ENCODE measurements at places on chromosomes 2 and 18.

- no peak for DNase-seq
Measured at GRCh38 chr2:54183281-54183680, 67.9 kb downstream of the ACYP2 start.

GRCh38 chr2:226489775-226490541, 309.7 kb downstream of the IRS1 start:
- no peak for DNase-seq

DNA sequence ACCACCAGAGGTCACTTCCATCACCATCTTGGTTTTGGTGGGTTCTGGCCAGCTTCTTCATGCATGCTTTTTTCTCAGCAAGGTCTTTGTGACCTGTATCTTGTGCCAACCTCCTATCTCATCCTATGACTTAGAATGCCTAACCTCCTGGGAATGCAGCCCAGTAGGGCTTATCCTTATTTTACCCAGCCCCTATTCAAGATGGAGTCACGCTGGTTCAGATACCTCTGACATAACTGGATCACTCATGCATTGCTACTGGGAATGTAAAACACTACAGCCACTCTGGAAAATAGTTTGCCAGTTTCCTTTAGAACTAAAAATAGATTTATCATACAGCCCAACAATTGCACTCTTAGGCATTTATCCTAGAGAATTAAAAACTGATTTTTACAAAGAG, 219.2 kb downstream of the IRS1 start:
- DNase-seq, result no peak

GRCh38 chr2:144834363-144834762, 314.4 kb upstream of the ZEB2 start:
- DNase-seq, result no peak

DNA sequence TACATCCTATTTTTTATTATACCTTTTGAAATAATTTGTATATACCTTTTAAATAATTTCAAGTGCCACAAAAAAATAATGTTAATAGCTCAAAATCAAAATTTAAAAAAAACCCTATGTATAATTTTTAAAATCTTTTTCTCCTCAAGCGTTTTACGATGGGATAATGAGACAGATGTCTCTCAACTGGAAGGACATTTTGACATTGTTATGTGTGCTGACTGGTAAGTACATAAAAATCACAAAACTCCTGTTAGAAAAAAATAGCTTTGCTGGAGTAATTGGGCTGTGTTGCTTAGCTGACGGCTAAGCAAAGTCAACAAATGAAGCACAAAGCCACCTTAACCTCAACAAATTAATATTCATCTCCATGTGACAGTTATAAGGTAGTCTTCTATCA, 198.0 kb upstream of the SIX3 start:
- DNase-seq, result no peak

DNA sequence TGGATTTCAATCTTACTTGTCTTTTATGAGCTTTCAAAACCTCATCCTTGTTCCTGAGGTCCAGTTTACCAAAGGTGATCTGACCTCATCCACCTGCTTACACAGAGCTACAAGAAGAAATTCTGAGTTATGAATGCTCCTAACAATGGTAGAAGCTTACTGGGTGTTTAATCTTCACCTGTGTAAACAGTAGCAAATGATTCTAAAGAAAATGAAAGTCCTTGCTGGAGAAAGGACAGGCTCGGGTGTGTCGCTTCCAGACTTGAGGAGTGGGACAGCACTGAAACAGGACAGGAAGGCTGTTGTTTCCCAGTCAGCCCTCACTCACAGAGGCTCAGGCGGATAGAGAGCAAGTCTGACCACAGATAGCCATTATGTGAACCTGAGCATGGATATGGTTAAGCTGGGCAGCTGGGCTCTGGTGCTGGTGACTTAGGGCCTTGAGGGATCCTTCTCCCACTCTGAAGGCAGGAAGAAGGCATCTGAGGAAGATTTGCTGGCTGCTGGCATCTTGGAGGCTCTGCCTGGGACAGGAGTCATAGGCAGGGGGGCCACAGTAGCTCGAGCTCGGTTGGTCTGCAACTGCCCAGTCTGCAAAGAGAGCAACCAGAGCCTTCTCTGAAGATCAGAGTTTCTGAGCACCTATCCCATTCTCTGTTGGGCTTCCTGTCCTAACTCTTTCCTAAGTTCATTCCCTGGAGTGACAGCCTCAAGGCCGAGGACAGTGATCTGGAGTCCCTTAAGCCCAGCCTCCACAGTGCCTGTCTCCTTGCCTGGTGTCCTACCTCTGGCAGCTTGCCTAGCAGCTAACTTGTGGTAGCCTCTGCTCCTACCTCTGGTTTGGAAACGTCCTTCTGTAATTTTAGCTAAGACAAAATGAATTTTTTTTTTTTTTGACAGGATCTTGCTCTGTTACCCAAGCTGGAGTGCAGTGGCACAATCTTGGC, 4.0 kb downstream of the DOK1 start:
- no peak for DNase-seq

DNA sequence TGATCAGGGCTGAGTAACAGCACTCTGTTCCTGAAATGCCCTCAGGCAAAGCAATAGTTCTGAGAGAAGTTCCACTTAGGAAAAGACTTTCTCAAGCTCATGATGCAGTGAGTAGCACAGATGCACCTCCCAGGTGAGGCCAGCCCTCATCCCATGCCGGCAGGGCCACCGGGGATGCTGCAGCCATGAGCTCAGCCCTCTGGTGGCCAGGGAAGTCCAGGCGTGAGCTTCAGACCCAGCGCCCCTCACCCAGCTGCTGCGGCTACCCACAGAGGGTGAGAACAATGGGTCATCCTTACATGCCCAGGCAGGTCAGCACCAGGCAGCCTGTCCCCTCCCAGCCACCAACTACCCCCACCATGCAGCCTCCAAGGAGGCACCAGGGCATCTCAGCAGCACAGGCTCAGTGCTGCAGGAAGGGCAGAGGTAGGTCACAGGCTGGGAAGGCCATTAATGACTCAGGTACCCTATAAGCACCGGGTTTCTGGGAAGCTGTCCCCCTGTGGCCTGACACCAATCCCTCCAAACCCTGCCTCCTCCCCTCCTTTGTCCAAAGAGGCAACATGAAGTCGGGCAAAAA, 50.6 kb downstream of the TTC32 start:
- no peak for DNase-seq
